Activated T-helper 17 cell treated with anti-CD3 and anti-CD28 coated beads, Interleukin-2, amount 50 U/mL, for 72 hours (primary cell): ENCODE measurements at places on chromosomes 6 and 20.

- no peak for ATAC-seq
Observed at GRCh38 chr6:137323860-137324259, 104.7 kb upstream of the IFNGR1 start.

- ATAC-seq: no peak
Observed at GRCh38 chr6:138492113-138492512, 7.2 kb downstream of the NHSL1 start.

DNA sequence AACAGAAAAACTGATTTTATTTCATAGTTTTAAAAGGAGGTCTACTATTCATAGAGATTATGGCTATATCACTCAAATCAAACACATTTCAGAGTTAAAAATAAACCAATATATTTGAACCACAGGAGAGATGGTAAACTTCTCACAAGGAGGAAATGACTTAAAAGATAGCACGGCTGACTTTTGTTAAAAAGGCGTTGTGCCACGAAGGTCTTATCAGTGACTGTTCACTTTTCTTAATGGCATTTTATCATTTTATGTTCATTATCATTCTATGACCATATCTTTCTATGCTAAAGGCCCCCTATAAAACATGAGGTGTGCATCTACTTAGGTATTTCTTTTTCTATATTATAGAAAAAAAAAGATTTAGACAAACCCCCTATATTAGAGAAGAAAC, 19.6 kb downstream of the ELOVL4 start:
- no peak for ATAC-seq

DNA sequence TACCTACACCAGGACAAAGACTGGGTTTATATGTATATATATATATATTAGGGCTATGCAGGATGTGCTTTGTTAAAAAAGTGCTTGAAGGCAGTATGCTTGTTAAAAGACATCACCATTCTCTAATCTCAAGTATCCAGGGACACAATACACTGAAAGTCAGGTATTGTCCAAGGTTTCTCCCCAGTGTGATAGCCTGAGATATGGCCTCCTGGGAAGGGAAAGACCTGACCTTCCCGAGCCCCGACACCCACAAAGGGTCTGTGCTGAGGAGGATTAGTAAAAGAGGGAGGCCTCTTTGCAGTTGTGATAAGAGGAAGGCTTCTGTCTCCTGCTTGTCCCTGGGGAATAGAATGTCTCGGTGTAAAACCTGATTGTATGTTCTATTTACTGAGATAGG, 156.9 kb downstream of the GPX5 start:
- no peak for ATAC-seq

DNA sequence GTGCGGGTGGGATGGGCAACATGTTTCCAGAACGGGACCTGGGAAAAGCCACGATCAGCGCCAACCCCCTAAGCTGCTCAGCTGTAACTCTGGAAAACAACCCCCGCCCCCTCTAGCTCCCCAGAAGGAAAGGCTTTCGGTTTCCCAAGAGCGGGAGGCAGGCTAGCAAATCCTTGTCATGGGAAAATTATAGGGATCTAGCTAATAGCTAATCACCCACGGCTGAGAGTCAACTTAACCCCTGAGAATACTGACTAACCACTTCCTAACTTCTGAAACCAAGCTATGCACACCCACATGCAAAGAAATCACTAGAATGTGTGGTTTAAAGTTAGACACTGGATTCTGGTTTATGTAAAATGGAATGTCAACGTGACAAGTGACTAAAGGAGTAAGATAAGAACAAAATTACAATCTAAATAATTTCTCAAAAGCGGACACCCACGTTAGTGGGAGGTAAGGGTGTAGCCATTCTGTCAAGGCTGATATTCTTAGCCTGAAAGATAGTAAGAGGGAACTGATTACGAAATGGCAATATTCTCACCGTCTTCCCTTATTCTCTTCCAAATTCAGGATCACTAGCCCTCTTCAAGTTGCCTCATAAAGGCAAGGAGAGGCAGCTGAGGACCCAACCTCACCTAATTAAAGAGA, 20.1 kb downstream of the JAG1 start:
- peak; percentile 77 for ATAC-seq

DNA sequence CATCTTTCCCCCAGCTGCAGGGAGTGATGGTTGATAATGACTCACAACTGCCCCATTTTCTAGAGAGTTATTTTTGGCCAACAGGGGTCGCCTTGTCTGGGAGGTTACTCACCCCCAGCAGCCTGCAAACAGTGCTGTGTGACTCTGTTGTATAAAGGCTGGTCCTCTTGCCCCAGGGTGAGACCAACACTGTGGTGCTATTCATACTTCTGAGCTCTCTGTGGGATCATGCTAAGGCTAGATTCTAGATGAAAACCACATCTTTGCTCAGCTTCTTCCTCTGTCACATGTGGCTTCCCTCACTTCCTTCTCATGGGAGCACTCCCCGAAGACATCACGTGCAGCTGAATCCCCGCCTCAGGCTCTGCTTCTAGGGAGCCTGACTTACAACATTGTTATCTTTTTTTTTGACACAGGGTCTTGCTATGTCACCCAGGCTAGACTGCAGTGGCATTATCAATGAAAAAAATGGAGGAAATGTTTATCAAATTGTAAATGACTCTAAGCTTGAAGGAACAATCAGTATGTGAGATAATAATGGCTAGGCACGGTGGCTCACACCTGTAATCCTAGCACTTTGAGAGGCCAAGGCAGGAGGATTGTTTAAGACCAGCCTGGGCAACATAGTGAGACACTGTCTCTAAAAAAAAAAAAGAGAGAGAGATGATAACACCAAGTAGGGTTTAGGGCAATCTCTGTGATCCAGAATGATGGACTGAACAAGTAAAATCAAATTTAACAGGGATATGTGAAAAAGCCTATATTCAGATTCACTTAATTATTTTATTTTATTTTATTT, 55.7 kb upstream of the SLC23A2 start:
- ATAC-seq: peak; percentile 94

DNA sequence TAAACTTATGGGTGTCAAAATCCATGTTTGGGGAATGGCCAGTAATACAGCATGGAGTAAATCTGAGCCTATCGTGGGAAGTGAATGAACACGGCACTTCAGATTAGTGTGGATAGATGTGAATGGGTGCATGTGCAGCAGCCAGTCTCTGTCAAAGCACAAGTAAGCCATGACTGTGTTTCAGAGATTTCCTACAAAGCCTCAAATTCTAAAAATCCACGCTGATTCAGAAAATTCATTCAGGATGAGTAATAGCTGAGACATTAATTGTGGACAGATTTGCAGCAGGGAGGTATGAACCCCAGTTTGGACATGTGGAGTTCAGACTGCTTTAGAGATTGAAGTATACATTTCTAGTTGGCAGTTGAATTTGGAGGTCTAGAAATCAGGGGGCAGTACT, 115.1 kb downstream of the QKI start:
- ATAC-seq: peak; percentile 16

DNA sequence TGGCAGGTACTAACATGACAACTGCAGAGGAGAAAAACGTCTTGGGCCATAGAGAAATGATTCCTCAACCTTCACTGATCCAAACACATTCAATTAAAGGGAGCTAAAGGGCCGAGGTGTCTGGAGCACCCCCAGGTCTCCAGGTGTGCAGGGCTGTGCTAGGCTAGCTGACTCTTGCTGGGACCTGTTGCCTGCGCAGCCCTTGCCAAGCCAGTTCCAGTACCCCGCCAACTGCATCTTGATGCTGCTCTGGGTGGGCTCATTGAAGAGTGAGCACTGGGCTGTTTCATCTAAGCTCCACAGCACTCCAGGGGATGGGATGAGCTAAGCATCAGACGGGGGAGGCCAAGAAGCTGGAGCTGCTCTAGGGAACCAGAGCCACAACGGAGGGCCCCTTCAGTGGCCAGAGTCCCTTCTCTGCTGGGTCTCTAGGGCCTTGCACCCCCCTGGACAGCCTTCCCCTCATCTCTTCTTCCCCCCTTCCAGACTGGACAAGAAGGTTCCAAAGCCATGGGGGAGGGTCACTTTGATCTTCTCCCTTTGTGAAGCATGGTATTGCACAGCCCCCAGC, 15.9 kb downstream of the LEMD2 start:
- ATAC-seq: no peak

DNA sequence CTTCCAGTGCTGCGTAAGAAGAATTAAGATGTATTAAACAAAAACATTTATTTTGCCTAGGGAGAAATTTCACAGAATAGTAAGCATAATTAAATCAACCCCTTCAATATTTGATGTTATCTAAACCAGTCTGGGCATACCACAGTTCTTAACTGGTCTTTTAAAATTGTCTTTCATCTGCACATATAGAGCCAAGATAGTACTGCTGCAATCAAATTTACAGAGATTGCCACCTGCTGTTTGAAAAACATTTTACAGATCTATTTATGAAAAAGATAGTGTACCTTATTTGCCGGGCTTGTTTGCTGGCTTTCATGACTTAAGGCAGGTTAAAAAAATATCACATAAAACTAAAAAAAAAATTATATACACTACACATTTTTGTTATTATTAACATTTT, 323.2 kb downstream of the ADGRB3 start:
- no peak for ATAC-seq

GRCh38 chr6:43873806-43874714, 104.0 kb downstream of the VEGFA start:
- no peak for ATAC-seq

- ATAC-seq: peak; percentile 87
Observed at GRCh38 chr6:90226257-90226656, 70.4 kb downstream of the BACH2 start.

GRCh38 chr6:169824021-169824420, 72.6 kb downstream of the ERMARD start:
- ATAC-seq: no peak

DNA sequence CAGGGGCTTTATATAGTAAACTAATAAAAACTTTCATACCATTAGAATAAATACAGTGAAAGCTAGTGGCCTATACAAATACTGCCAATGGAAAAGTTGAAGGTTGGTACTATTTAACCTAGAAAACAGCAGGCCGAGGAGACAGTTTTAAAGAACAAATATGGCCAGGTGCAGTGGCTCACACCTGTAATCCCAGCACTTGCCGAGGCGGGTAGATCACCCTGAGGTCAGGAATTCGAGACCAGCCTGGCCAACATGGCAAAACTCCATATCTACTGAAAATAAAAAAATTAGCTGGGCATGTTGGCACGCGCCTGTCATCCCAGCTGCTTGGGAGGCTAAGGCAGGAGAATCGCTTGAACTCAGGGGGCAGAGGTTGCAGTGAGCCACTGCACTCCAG, 24.8 kb downstream of the GLYATL3 start:
- no peak for ATAC-seq

GRCh38 chr6:138372711-138373463, 4.8 kb upstream of the SMIM28 start:
- ATAC-seq: peak; percentile 28

- ATAC-seq: no peak
Observed at GRCh38 chr20:32206760-32207625, 550 bp downstream of the PLAGL2 start.

GRCh38 chr6:69487688-69488087, 309.1 kb downstream of the LMBRD1 start:
- ATAC-seq: no peak

DNA sequence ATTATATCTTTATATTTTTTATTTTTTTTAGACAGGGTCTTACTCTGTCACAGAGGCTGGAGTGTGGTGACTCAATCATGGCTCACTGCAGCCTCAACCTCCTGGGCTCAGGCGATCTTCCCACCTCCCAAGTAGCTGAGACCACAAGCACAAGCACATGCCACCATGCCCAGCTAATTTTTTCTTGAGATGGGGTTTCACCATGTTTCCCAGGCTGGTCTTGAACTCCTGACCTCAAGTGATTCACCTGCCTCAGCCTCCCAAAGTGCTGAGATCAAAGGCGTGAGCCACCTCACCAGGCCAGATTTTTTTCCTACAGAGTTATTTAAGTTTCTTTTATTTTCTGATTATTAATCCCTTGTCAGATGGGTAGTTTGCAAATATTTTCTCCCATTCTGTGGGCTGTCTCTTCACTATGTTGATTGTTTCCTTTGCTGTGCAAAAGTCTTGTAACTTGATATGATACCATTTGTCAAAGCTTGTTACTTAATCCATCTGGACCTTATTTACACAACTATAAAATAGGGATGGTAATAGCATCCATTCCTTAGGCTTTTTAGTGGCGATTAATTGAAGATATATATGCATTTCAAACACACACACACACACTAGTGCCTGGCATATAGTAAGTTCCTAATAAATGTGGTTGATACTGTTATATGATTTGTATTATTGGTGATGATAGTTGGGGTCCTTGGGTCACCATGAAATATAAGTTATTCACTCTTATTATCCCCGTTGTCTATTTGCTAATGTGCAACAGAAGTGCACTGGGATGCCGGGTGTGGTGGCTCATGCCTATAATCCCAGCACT, 187.1 kb downstream of the BCAS1 start:
- peak; percentile 72 for ATAC-seq

DNA sequence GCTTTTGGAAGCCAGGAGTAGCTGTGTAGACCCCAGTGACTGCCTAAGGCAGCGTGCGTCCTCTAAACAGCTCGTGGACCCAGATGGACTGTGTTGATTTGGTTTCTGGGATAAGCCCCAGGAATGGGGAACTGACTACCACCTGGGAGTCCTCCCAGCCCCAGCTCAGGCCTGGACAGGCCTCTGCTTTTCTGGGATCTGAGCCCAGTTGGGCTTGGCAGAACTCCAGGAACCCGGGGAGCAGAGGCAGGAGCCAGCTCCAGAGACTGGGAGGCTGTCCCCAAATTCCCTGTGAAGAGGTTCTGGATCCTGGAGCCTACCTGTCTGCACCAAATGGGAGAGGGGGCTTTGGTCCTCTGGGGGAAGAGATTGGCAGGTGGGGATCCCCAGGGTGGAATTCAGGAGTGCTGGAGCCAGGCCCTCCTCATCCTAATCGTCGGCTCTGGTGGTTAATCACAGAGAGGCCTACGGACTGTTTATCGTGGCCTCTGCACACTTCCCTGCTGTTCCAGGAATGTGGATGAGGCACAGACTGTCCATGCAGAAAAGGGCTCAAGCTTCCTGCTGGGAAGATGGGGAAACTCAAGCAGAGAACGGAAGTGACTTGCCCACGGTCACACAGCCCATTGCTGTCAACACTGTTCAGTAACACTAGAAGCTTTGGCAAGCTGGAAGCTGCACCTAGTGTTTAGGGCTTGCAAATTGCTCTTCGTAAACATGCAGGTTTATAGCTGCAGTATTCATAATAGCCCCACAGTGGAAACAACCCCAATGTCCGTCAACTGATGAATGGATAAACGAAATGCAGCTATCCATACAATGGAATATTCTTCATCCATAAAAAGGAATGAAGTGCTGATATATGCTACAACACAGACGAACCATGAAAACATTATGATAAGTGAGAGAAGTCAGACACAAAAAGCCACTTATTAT, 100.6 kb downstream of the KCNB1 start:
- no peak for ATAC-seq

- no peak for ATAC-seq
Observed at GRCh38 chr20:51313358-51313827, 229.1 kb downstream of the NFATC2 start.

GRCh38 chr20:35312318-35312717, 20.1 kb upstream of the FAM83C start:
- peak; percentile 91 for ATAC-seq

- ATAC-seq: no peak
Observed at GRCh38 chr6:114339706-114340105, 3.1 kb downstream of the HS3ST5 start.
